ENCODE measurements at places on chromosomes 2 and 18. TPM values are rescaled to one million over a fixed set of nuclear protein-coding genes. Genes with fewer than 3 reads are reported as not detected.
A peak's percentile ranks its signal among the peaks of the same experiment; 100 is the strongest.

DNA sequence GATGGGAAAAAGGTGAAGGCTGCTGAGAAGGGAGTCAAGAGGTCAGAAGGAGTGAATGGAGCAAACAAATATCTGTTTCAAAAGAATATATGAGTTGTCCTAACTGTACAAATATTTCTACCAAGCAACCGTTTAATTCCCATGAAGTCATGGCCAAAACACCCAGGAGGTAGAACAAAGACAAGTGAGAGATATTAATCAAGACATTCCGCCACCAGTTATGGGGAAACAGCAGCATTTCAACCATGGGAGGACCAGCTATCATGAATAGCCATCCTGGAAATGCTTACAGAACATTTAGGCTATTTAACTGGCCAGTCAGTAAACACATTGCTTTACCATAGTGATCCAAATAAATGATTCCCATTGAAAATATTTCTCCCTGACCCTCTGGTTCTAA is 396.3 kb downstream of the IRS1 start:
- H3K36me3 ChIP-seq: no peaks in the 10 kb centered on the region
- no peak for DNase-seq
- H3K27me3 ChIP-seq: peaks cover 21% of the 10 kb centered on the region
- no peak overlapping the region for H3K27ac ChIP-seq

GRCh38 chr2:96602330-96602823 is 35.7 kb downstream of the KANSL3 start:
- H3K4me1 ChIP-seq: peaks cover 23% of the 10 kb centered on the region
- H3K27ac ChIP-seq: peak overlapping the region; percentile 65
- no peaks in the 10 kb centered on the region for H3K27me3 ChIP-seq
- DNase-seq: peak; percentile 10
- peaks cover 59% of the 10 kb centered on the region for H3K36me3 ChIP-seq

DNA sequence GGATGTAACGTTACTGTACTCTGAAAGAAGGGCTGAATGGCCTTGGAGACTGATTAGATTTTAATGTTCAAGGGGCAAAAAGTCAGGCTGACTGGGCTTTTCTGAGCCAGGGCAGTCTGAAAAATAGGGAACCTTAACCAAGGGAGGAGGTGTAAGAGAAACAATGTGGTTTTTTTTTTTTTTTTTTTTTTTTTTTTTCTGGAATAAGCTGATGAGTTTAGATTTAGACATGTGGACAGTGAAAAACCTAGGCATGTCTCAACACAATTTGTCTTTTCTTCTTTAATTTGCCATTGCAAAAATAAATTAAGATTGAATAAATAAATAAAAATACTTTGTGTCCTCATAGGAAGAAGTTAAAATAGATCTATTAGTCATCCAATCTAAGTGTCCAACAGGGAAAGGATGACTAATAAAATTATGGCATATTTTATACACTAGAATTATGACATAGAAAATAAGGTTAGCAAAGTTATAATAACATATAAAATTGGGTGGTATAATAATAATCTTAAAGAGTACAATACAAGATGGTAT is 237.6 kb upstream of the TRIB2 start:
- no peak overlapping the region for H3K4me3 ChIP-seq
- no peaks in the 10 kb centered on the region for H3K36me3 ChIP-seq
- no peaks in the 10 kb centered on the region for H3K27me3 ChIP-seq
- DNase-seq: no peak
- H3K4me1 ChIP-seq: peaks cover 2% of the 10 kb centered on the region
- no peak overlapping the region for H3K27ac ChIP-seq

- no peaks in the 10 kb centered on the region for H3K4me1 ChIP-seq
- H3K27ac ChIP-seq: no peak overlapping the region
- peaks cover 16% of the 10 kb centered on the region for H3K27me3 ChIP-seq
- H3K4me3 ChIP-seq: no peak overlapping the region
- no peaks in the 10 kb centered on the region for H3K36me3 ChIP-seq
- DNase-seq: no peak
Measured at GRCh38 chr2:130318906-130319305, 23.8 kb upstream of the IMP4 start.

GRCh38 chr2:230362030-230362691 is 35.2 kb downstream of the SP140L start:
- H3K27me3 ChIP-seq: no peaks in the 10 kb centered on the region
- peak overlapping the region; percentile 66 for H3K27ac ChIP-seq
- peaks cover 78% of the 10 kb centered on the region for H3K36me3 ChIP-seq
- H3K4me1 ChIP-seq: peaks cover 32% of the 10 kb centered on the region
- H3K4me3 ChIP-seq: no peak overlapping the region
- DNase-seq: no peak

GRCh38 chr2:229714736-229715541 is 584 bp upstream of the DNER start:
- peaks cover 55% of the 10 kb centered on the region for H3K27me3 ChIP-seq
- H3K4me3 ChIP-seq: peak overlapping the region; percentile 19
- H3K4me1 ChIP-seq: peaks cover 11% of the 10 kb centered on the region
- peak; percentile 44 for DNase-seq
- no peak overlapping the region for H3K27ac ChIP-seq
- H3K36me3 ChIP-seq: no peaks in the 10 kb centered on the region

DNA sequence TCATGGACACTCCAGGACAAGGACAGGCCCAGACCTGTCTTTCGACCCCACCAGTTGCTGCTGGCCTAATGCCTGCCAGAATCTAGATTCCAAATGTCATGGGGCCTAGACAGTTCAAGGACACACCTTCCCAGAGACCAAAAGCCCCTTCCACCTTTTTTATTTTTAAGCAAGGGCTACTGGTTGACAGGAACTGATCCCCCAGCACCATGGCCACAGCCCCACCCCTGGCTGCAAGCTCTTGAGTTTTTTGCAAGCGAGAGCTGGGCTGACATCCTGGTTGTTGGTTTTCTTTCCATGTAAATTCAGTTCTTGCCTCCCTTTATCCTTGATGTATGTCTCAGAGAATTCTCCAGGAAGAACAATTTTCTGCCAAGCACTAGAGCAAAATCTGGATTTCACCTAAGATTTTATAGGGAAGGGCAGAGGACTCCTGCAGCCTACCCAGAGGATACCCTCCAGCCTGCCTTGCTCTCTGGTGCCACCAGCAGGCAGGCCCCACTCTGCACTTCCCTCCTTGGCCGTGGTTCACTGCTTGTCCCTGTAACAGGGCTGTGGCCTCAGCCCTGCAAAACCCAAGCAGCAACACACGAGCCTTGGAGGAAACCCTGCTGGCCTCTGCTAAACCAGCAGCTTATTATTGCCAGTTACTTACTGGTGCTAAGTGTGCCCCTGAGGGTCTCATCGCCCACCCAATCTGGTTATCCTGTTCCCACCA is 97.7 kb downstream of the TWIST2 start:
- no peak overlapping the region for H3K27ac ChIP-seq
- H3K36me3 ChIP-seq: no peaks in the 10 kb centered on the region
- peak; percentile 33 for DNase-seq
- H3K27me3 ChIP-seq: no peaks in the 10 kb centered on the region
- peaks cover 8% of the 10 kb centered on the region for H3K4me1 ChIP-seq

DNA sequence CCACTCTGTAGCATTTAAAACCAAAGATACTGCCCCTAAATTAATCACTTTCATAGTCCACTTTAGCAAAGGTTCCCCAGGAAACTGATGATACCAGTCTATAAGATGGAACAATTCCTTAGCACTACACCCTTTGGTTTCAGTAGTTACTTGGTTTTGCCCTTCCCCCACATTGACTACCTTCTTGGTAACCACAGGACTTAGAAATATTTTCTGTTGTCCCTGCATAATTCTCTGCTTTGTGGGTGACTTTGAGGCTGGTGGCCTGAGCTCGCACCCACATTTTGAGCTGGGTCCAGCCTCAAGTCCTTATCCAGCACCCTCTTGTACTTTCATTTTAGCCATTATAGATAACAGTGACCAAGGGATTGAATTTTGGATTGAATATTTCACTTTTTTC is 23.1 kb downstream of the ELP2 start:
- H3K4me1 ChIP-seq: peaks cover 7% of the 10 kb centered on the region
- DNase-seq: no peak
- no peak overlapping the region for H3K27ac ChIP-seq
- H3K36me3 ChIP-seq: peaks cover 51% of the 10 kb centered on the region

DNA sequence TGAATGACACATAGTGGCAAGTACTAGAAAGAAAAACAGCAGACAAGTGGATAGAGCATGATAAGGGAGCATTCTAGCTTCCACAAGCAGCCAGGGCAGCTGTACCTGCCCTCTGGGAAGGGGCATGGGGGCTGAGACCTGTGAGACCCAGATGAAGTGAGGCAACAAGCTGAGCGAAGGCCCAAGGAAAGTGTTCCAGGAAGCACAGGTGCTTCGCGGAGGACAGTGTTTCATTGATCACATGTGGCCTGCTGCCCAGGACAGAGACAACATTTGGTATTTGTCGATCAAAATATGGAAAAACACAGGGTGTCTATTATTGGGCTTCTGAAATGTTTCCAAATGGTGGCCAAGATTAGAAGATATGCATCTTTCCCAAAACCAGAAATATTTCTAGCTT is 149.1 kb downstream of the ZNF516 start:
- H3K27me3 ChIP-seq: peaks cover 1% of the 10 kb centered on the region
- no peak for DNase-seq
- H3K36me3 ChIP-seq: no peaks in the 10 kb centered on the region
- peaks cover 6% of the 10 kb centered on the region for H3K4me1 ChIP-seq
- H3K27ac ChIP-seq: no peak overlapping the region
- H3K4me3 ChIP-seq: no peak overlapping the region

DNA sequence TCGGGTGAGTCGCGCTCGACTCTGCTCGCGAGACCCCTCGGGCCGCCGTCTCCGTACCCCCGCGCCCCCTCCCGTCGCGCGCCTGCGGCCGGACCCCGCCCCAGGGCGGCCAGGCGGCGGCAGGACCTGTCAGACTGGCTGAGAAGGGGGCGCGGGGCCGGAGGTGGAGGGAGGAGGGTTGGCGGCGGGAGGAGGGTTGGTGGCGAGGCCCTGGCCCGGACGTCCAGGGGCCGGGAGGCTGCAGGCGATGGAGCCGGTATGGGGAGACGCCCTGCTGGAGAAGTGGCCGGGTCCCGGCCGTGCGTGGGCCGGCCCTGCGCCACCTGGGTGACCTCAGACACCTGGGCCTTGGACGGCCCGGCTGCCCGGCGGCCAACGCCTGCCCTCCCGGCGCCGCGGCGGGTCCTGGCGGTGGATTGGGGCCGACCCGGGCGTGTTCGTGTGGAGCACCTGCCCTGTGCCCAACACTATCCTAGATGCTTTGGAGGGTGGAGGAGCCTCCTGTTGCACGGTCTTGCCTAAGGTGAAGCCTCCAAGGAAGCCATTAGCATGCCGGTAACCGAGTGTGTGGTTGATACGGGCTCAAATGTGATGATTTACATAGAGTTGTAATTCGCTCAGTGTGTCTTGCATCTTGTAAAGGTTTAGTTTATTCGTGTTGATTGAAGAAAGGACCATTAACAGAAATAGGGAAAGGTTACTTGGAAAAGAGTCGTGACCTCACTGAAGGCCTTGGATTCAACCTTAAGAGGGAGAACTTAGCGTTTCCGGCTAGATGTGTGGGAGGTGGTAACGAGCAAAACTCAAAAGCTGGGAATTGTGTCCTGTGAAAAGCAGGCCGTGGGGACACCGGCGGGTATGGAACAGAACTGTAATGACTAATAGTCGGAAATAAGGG is 550 bp downstream of the MYL12B start:
- H3K27ac ChIP-seq: peak overlapping the region; percentile 99
- no peaks in the 10 kb centered on the region for H3K27me3 ChIP-seq
- H3K4me1 ChIP-seq: peaks cover 59% of the 10 kb centered on the region
- H3K36me3 ChIP-seq: peaks cover 25% of the 10 kb centered on the region

DNA sequence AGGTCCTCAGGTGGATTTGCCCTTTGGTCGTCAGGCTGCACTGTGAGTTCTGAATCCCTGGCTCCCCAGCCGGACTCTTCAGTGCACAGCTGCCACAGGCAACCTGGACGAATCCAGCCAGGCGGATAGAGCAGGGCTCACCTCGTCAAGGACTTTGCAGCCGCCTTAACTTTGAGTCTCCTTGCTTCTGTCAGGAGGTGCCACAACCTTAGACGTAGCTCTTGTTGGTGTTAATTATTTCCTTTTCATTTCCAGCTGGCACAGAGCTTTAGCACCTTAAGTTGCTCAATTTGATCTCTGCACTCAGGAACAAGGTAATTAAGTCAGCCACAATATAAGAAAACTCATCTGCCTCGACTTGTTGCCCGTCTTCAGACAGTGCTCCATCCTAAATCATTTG is 17.7 kb downstream of the SMIM21 start:
- H3K27me3 ChIP-seq: peaks cover 9% of the 10 kb centered on the region
- no peak for DNase-seq
- H3K36me3 ChIP-seq: no peaks in the 10 kb centered on the region
- peaks cover 13% of the 10 kb centered on the region for H3K4me1 ChIP-seq

DNA sequence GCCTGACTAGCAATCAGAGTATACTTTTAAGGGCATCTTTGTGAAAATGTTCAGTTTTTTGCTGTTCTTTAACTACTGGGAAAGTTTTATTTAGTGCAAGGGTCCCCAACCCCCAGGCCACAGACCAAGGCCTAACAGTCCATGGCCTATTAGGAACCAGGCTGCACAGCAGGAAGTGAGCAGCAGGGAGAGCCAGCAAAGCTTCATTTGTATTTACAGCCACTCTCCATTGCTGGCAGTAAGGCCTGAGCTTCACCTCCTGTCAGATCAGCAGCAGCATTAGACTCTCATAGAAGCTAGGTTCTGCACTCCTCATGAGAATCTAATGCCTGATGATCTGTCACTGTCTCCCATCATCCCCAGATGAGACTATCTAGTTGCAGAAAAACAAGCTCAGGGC is 17.1 kb upstream of the NR4A2 start:
- DNase-seq: no peak
- no peak overlapping the region for H3K4me3 ChIP-seq
- H3K4me1 ChIP-seq: peaks cover 11% of the 10 kb centered on the region
- no peaks in the 10 kb centered on the region for H3K36me3 ChIP-seq
- no peaks in the 10 kb centered on the region for H3K27me3 ChIP-seq

DNA sequence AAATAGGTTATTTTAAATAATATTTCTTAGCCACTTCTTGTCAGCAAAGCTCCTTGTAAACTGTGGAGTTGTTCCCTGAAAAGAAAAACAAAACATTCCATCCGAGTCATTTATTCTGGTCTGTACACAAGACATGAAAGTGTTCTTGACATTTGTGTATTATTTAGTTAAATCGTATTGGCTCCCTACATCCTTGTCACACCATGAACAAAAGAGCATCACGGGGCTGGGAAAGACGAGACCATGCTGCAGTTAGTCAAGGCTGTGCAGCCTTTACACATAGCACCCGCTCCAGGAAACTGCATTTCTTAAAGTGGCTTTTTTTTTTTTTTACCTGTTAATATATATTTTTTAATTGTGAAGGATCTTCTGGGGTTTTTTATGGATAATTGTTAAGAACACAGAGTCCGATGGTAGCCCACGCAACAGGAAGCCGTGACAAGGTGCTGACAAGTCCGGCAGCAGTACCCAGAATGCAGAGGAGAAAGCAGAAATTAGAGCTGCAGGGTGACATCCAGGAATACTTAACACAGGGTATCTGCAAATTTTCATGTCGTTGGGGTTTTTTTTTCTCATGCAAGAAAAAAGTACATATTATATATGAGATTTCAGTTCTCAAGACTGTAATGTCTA is 588.4 kb downstream of the ARHGAP15 start:
- H3K27ac ChIP-seq: no peak overlapping the region
- H3K36me3 ChIP-seq: peaks cover 25% of the 10 kb centered on the region
- H3K4me3 ChIP-seq: no peak overlapping the region
- peaks cover 16% of the 10 kb centered on the region for H3K4me1 ChIP-seq

TMEM163 gene
- total RNA-seq: not detected

SERPINB13 gene
- not detected for total RNA-seq

EML6 gene
- 1.2 TPM for total RNA-seq

L3MBTL4 gene
- not detected for total RNA-seq

ORMDL1 gene
- 53.7 TPM for total RNA-seq

CAVIN2 gene
- not detected for total RNA-seq

SERPINB12 gene
- total RNA-seq: not detected

All from activated CD8-positive, alpha-beta T cell treated with anti-CD3 and anti-CD28 coated beads for 36 hours (primary cell).